ENCODE measurements at places on chromosomes 1 and 21. TPM values are rescaled to one million over a fixed set of nuclear protein-coding genes. Genes with fewer than 3 reads are reported as not detected.

The AUNIP gene
- not detected for total RNA-seq

The LRRN2 gene
- total RNA-seq: 3.6 TPM

The KRTAP10-1 gene
- not detected for total RNA-seq

The TMOD4 gene
- total RNA-seq: 4.8 TPM

The SSX2IP gene
- 5.5 TPM for total RNA-seq

The CRYBG2 gene
- under 0.01 TPM for total RNA-seq

DNA sequence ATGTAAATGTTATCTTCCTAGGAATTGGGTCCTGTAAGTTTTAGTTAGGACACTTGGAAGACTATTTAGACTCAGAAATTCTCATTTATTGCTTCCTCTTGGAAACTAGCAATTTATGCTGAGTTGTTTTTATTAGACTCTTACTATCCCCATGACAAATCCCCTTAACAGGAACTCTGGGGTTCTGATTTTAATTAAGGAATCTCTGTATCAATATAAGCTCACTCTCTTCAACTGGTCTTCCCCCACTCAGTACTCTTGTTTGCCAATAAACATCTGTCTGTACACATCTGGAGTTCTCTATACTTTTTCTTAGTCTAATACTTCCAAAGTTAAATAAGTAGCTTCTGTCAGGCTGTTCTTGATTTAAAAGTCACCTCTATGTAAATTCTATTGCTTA, 64.1 kb upstream of the TBX15 start:
- no peak for DNase-seq
- H3K4me1 ChIP-seq: no peaks in the 10 kb centered on the region
- H3K4me3 ChIP-seq: no peak overlapping the region
- H3K27me3 ChIP-seq: no peaks in the 10 kb centered on the region
- no peaks in the 10 kb centered on the region for H3K36me3 ChIP-seq

- H3K27me3 ChIP-seq: no peaks in the 10 kb centered on the region
- DNase-seq: peak; percentile 29
- peak overlapping the region; percentile 76 for H3K27ac ChIP-seq
- no peak overlapping the region for H3K4me3 ChIP-seq
- peaks cover 7% of the 10 kb centered on the region for H3K36me3 ChIP-seq
- peaks cover 13% of the 10 kb centered on the region for H3K4me1 ChIP-seq
Observed at GRCh38 chr1:206579747-206580437, 32.4 kb downstream of the EIF2D start.

DNA sequence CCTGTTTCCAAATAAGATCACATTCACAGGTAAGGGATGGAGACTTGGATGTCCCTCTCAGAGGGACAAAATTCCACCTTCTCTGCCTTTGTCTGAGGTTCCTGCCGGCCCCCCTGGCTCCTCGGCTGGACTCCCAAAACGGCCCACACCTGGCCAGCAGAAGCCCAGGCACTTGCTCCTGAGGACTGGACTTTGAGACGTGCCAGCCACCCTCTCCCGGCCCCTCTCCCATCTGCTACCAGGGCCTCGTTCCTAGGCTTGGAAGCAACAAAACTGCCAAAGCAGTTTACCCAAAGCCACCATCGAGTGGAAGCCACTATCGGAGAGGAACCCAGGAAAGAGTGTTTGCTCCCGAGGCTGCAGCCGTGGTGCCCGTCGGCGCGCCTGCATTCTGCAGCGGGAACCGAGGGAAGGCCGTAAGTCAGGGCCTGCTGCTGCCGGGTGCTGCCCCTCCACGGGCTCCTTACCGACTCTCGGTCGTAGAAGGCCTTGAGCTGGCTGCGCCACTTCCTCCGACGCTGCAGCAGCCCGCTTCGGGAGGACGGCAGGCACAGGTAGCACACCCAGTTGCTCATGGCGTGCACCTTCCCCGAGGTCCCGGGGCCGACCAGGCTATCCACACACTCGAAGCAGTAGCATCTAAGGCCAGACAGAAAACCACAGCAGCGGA, 3.5 kb downstream of the DNMT3L start:
- H3K27me3 ChIP-seq: no peaks in the 10 kb centered on the region
- no peaks in the 10 kb centered on the region for H3K4me1 ChIP-seq
- no peak overlapping the region for H3K27ac ChIP-seq
- no peaks in the 10 kb centered on the region for H3K36me3 ChIP-seq

- H3K4me3 ChIP-seq: no peak overlapping the region
- H3K27me3 ChIP-seq: no peaks in the 10 kb centered on the region
- H3K4me1 ChIP-seq: no peaks in the 10 kb centered on the region
- no peaks in the 10 kb centered on the region for H3K36me3 ChIP-seq
- no peak overlapping the region for H3K27ac ChIP-seq
- peak; percentile 37 for DNase-seq
Observed at GRCh38 chr1:159211331-159212136, 6.9 kb downstream of the ACKR1 start.

DNA sequence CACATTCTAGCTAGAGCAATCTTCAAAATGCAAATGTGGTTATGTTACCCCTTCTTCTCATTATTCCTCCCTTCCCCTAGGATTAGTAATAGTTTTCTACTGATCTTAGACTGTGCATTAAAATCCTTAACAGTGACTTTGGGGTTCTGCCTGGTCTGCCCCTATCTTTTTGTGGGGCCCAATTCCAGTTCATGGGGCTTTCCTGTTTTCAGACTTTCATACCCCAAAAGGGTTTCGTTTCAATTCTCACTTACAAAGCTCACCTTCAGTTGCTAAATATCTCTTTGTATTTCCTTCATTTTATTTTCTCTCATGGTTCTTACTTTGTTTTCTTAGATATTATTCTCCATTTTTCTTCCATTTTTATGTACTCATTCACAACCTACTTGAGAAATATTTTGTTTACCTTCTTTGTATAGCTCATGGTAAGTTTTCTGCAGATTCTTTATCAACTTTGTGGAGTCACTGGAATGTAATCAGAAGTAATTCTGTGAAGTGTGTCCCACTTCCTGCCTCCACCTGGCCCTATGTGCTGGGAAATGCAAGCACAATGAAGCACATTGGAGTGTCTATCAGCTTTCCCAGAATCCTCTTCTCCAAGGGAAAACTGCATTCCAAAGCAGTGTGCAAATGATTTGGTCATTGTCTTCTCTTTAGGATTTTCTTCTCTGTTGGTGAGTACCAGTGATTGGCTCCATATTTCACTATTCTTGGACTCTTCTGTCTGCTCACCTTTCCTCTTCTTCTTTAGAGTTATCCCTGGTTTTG, 350.2 kb downstream of the ZNF326 start:
- H3K27ac ChIP-seq: no peak overlapping the region
- H3K4me3 ChIP-seq: no peak overlapping the region
- no peak for DNase-seq
- H3K4me1 ChIP-seq: no peaks in the 10 kb centered on the region
- H3K27me3 ChIP-seq: no peaks in the 10 kb centered on the region
- no peaks in the 10 kb centered on the region for H3K36me3 ChIP-seq

- no peaks in the 10 kb centered on the region for H3K36me3 ChIP-seq
- peaks cover 26% of the 10 kb centered on the region for H3K4me1 ChIP-seq
- H3K27ac ChIP-seq: no peak overlapping the region
Observed at GRCh38 chr1:65514041-65514440, 93.6 kb downstream of the LEPR start.

GRCh38 chr1:40857737-40858136, 4.4 kb downstream of the CITED4 start:
- no peak overlapping the region for H3K4me3 ChIP-seq
- H3K36me3 ChIP-seq: no peaks in the 10 kb centered on the region
- no peaks in the 10 kb centered on the region for H3K27me3 ChIP-seq
- H3K4me1 ChIP-seq: no peaks in the 10 kb centered on the region

GRCh38 chr1:152182431-152182830, 23.4 kb upstream of the RPTN start:
- H3K27me3 ChIP-seq: no peaks in the 10 kb centered on the region
- H3K36me3 ChIP-seq: no peaks in the 10 kb centered on the region
- no peak for DNase-seq
- no peaks in the 10 kb centered on the region for H3K4me1 ChIP-seq
- H3K27ac ChIP-seq: no peak overlapping the region
- no peak overlapping the region for H3K4me3 ChIP-seq

Data from tibial nerve (tissue), 4 donors.